Left renal cortex interstitium (tissue), 4 donors: ENCODE measurements at places on chromosomes 7 and 10. TPM values are rescaled to one million over a fixed set of nuclear protein-coding genes. Genes with fewer than 3 reads are reported as not detected.

CALCR gene
- polyA plus RNA-seq: 0.91 TPM

RNF148 gene
- polyA plus RNA-seq: 0.38 TPM

PLEKHS1 gene
- polyA plus RNA-seq: 0.24 TPM

EGFR gene
- polyA plus RNA-seq: 30.9 TPM

NXPH1 gene
- 0.14 TPM for polyA plus RNA-seq

CCSER2 gene
- polyA plus RNA-seq: 26.6 TPM

DRGX gene
- not detected for polyA plus RNA-seq

SMKR1 gene
- 2.4 TPM for polyA plus RNA-seq

FUOM gene
- polyA plus RNA-seq: 21.7 TPM

C10orf62 gene
- polyA plus RNA-seq: 1.2 TPM

NEUROG3 gene
- not detected for polyA plus RNA-seq

NUTM2B gene
- 4.2 TPM for polyA plus RNA-seq

C7orf33 gene
- not detected for polyA plus RNA-seq

SLC26A4 gene
- 3.7 TPM for polyA plus RNA-seq

C10orf143 gene
- 6.1 TPM for polyA plus RNA-seq

LIPK gene
- not detected for polyA plus RNA-seq

MPP7 gene
- 7.9 TPM for polyA plus RNA-seq

TMEM248 gene
- 80.2 TPM for polyA plus RNA-seq

SPDYE11 gene
- 0.13 TPM for polyA plus RNA-seq

MEOX2 gene
- polyA plus RNA-seq: 2.3 TPM

SLC29A4 gene
- polyA plus RNA-seq: 26.9 TPM

AUTS2 gene
- 61.8 TPM for polyA plus RNA-seq

SEMA4G gene
- 60.0 TPM for polyA plus RNA-seq

CACNB2 gene
- 6.0 TPM for polyA plus RNA-seq

STAG3 gene
- 10.4 TPM for polyA plus RNA-seq

GDF10 gene
- 1.8 TPM for polyA plus RNA-seq

TMEM225B gene
- polyA plus RNA-seq: 2.0 TPM

SSBP1 gene
- 133 TPM for polyA plus RNA-seq

NKX2-3 gene
- not detected for polyA plus RNA-seq

CNPY1 gene
- not detected for polyA plus RNA-seq

TUBAL3 gene
- polyA plus RNA-seq: 0.59 TPM

FAM237B gene
- polyA plus RNA-seq: 0.64 TPM

COPG2 gene
- polyA plus RNA-seq: 61.8 TPM

UBTD1 gene
- 8.3 TPM for polyA plus RNA-seq

GDI2 gene
- 279 TPM for polyA plus RNA-seq

GRM3 gene
- polyA plus RNA-seq: 0.10 TPM

FFAR4 gene
- not detected for polyA plus RNA-seq

GPR141 gene
- 0.32 TPM for polyA plus RNA-seq

LRIT1 gene
- polyA plus RNA-seq: not detected

VWDE gene
- 5.0 TPM for polyA plus RNA-seq

PLAU gene
- polyA plus RNA-seq: 12.6 TPM

GALNT17 gene
- polyA plus RNA-seq: 4.5 TPM

PRKG1 gene
- polyA plus RNA-seq: 12.6 TPM

ZNF727 gene
- polyA plus RNA-seq: not detected

CTAGE8 gene
- polyA plus RNA-seq: 8.9 TPM

ZC3HAV1L gene
- polyA plus RNA-seq: 17.8 TPM

ANKRD2 gene
- 0.56 TPM for polyA plus RNA-seq

PRSS1 gene
- not detected for polyA plus RNA-seq

PPP1R17 gene
- polyA plus RNA-seq: not detected

ITPRIP gene
- polyA plus RNA-seq: 11.3 TPM

CRHR2 gene
- not detected for polyA plus RNA-seq

AGR2 gene
- polyA plus RNA-seq: 62.0 TPM
